Iris pigment epithelial cell (primary cell): ENCODE measurements at places on chromosomes 16 and 17.

DNA sequence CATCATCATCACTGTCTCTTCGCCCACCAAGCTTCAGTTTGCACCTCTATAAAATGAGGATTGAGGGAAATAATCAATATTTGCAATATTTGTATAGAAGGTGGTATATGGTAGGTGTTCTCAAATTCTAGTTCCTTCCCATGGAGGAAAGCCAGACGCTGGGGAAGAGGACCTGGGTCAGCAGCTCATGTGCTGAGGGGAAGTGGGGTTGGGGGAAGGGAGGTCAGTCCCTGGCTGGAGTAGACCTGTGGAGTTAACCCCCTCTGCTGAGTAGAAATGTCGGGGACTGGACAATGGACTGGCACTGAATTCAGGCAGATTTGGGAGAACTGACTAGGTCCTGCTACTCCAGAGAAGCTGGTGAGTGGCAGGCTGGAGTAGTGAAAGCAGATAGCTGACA lies 12.8 kb upstream of the ITGB3 start:
- DNase-seq = no peak

- DNase-seq = peak; percentile 68
Observed at GRCh38 chr17:49022391-49022941, 25.3 kb downstream of the IGF2BP1 start.

DNA sequence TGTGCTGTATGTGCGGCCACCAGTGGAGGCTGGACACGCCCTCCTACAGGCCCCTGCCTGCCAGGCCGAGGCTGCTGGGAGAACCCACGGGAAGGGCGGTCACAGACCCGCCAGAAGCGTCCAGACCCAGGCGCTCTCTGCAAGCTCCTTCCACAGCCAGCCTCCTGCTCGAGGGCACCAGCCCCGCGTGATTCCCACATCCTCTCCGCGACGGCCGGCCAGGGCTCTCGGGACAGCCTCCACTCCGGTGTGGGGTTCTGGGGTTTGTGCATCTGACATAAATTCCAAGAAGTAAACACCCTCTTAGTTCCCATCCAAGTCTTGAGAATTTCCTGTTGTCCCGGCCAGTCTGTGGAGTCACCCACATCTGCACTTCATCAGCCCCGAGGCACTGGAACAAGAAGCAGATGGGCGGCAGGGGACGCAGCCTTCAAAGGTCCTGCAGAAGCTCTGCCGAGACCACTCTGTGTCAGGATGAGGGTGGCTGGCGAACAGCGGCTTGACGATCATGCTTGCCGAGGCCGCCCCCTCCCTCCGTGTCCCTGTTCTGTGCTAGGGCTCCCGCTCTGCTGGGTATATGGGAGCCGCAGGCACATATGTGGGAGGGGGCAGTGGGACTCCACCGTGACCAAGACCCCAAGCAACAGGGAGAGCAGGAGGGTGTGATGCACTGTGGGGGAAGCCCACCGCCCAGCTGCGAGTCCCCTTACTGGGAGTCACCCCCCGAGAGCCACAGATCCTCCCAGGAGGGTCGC lies 2.4 kb upstream of the TMEM204 start:
- DNase-seq = peak; percentile 66

- no peak for DNase-seq
Observed at GRCh38 chr16:85195900-85196772, 83.9 kb upstream of the CIBAR2 start.

GRCh38 chr17:51487947-51488346 lies 227.6 kb downstream of the UTP18 start:
- DNase-seq = no peak

GRCh38 chr17:8397636-8398035 lies at the start of gene RNF222:
RNF222 (minus strand) TSS chr17:8397827; CDS start chr17:8393461, 4,366 bp downstream.
- DNase-seq = no peak

GRCh38 chr17:71338396-71338795 lies 782.4 kb upstream of the SOX9 start:
- peak; percentile 51 for DNase-seq

DNA sequence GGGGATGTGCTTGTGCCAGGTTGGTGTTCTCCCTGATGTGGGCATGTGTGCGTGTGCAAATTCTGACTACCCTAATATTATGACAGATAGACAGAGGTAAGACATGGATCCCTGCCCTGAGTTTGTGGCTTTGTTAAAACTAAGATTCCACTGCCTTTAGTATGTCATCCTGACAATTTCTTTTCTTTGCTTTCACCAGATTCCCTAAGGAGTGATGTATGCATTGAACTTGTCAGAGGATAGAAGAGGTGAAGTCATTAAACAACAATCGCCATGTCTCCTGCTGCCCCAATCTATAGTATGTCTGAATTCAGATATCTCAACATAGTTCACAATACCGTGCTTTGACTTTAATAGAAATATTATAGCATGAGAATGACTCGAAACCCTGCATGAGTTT lies 137.1 kb upstream of the ELAC2 start:
- DNase-seq = no peak

DNA sequence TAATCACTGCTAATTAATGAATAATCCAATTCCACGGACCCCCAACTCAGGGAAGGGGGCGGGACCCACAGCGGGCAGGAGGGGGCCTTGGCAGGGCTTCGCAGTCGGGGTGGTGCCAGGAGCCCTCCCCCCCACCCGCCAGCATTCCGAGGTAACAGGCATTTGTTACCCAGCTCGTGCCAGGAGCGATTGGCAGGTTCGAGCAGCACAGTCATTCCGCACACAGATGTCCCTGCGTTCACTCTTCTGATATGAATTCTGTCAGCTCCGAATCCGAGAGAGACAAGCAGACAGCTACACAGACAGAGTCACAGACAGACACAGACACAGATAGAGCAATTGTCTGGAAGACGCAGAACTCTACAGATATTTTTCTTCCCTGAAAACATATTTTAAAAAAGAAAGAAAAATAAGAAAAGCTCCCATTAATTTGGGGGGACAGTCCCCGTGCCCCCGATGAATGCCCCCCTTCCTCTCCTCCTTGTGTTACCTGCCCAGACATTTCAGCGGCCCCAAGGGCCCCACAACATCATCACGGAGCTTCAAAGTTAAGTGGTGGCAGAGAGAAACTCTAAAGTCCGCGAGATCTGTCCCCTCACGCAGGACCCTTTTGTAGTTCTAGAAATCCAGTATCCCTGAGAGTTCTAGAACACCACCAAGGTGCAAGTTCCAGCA lies 10.2 kb downstream of the NEUROD2 start:
- DNase-seq = no peak

DNA sequence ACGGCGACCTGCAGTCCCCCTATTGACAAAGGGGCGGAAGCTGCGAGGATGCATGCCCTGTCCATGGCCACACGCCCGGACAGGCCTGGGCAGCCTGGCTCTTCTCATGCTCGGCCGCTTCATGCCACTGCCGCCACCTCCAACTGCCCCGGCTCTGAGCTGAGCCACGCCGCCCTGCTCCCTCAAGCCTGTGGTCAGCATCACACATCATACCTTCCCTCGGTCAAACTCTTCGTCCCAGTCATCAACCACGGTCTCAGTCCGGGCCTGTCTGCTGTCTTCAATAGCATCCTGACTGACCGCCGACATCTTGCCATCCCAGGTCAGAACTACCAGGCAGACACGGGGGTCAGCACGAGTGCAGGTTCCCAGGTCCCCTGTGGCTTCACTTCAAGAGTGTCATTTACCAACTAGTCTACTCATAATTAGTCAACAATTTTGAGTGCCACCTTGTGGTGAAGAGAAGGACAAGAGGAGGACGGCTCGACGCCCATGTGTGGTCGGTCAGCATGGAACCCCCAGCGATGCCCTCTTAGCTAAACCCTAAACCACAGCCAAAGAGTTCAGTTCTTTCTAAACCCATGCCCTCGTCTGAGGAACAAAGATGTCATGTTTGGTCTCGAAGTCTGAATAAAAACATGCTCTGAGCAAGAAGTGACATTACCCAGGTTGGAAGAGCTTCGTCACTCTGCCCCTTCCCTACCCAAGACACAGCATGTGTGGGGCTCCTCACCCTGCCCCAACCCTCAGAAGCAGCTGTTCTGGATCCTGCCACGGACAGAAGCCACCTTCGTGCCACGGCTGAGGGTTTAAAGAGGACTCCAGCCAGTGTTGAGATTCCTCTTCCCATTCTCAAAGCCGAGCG lies 16.9 kb upstream of the CYTH1 start:
- DNase-seq = peak; percentile 31

DNA sequence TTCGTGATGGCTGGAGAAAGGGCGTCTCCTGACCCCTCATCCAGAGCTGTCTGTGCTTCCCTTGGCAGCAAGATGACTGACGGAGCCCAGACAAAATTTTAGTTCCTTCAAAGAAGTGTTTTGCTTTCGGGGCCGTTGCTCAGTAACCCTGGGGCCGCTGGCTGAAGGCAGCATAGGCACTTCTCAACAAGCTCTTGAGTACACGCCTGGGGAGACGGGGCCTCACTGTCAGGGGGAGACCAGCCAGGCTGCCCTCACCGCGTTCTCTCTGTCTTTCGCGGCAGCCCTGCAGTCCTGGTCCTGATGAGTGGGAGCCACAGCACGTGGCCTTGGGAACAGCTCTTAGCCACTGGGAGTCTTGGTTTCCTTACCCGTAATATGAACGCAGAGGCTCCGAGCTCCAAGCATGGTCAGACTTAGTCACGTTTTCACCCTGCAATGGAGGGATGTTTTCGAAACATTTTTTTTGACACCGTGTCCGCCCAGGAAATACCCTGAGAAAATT lies 86.0 kb downstream of the IRF8 start:
- DNase-seq = no peak

GRCh38 chr16:48087639-48088038 lies 68.2 kb downstream of the ABCC12 start:
- DNase-seq = no peak

- no peak for DNase-seq
Observed at GRCh38 chr17:83031321-83031945, 48.0 kb upstream of the METRNL start.

DNA sequence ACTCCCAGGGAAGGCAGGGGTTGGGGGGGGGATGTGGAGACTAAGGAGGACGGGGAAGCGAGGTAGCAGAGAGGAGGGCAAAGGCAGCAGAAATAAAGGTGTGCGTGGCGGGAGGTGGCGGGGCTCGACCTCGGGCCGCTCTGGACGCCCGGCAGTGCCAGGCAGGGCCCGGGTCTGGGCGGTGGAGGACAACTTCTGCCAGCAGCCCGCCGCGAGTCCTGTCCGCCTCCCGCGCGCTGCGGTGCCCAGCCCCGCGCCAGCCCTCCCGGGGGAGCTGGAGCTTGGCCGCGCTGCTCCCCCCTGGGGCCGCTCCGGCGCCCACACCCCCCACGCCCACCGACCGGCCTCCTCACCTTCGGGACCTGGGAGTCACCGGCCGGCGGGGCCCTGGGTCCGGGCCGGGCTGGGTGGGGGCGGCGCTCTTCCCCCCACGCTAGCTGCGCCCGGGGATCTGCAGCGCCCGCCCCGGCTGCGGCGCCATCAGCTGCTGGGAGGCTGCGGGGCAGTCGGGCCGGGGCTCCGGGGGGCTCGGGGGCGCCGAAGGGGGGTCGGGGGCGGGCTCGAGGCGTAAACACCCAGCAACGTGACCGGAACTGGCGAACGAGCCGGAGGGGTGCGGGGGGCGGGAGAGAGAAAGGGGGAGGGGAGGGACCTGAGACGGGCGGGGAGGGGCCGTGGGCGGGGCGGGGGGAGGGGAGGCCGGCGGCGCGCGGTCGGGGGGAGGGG lies at the start of gene CCDC92B:
Gene CCDC92B, minus strand, starts transcription at position 595 of the 726 bp plus-strand sequence. CDS start 14,507 bp downstream, outside the sequence.
- DNase-seq = no peak

- peak; percentile 34 for DNase-seq
Observed at GRCh38 chr16:30053376-30054015, 12.1 kb upstream of the ALDOA start.

DNA sequence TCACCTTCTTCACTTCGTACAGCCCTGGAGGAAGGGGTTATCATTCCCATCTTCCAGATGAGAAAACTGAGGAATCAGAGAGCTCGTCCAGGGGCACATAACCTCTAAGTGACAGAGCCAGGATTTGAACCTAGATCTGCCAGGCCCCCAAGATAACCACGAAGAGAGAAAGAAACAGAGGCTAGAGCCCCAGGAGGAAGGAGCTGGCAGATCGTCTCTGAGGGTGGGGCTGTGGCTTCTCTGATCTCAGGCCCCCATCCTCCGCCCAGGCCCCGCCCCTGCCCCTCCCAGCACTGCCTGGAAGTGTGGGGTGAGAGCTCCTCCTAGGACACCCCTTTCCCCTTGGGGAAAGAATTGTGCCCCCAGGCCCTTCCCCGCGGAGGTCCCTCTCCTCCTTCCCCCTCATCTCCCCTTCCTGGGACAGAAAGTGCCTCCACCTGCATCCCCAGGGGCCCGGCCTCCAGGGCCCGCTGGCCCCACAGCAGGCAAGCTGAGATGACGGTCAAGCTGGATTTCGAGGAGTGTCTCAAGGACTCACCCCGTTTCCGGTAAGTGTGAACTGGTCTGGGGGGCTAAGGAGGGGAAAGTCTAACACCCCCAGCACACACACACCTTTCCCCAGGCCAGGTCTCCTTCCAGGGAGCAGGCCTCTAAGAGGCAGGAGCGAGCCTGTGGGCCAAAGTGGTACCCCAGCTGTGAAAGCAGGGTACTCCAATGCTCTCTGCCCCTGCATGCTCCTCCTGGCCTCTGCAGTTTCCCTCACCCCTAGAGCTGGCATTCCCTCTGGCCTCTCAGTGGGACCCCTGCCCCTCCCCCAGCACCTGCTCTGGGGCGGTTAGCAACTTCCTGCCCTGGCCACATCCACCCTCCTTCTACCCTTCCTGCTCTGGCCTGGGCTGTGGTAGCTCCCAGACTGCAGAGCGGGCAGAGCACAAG lies at the start of gene ACAP1:
Gene ACAP1, plus strand, starts transcription at position 290 of the 936 bp plus-strand sequence. Its CDS starts 206 bp downstream, at position 496.
- no peak for DNase-seq

- no peak for DNase-seq
Observed at GRCh38 chr16:23959072-23959751, 123.4 kb downstream of the PRKCB start.

DNA sequence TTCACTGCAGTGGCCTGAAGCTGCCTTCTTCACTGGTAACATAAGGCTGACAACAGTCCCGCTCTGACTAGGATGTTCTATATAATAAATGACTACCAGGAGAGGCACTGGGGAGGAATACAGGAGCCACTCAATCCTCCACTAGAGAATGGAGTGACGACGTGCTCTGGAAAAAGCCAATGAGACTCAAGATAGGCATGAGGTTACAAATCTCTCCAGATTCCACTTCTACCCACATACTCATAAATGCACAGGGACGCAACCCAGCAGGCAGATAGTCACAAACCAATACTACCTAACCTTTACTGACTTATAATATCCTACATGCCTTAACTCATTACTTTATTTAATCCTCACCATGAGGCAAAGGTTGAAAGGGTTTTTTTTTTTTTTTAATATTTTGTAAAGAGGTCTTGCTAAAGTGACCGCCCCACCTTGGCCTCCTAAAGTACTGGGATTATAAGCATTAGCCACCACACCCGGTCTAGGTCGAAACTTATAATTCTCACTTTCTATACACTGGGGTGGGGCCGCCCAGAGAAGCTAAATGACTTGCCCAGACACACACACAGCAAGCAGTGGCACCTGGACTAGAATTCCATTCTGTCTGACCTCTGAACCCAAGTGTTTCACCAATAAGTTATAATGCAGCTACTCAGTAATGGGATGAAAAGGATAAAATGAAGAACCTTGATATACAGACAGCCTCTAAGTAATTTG lies 33.7 kb downstream of the TOM1L2 start:
- no peak for DNase-seq
